ENCODE measurements at places on chromosomes 11 and 22. TPM values are rescaled to one million over a fixed set of nuclear protein-coding genes. Genes with fewer than 3 reads are reported as not detected.

Gene RAG1
- total RNA-seq: 1.1 TPM

Gene RTN4RL2
- under 0.01 TPM for total RNA-seq

Gene OR8G1
- total RNA-seq: not detected

Gene NXPE4
- total RNA-seq: not detected

Gene SORL1
- under 0.01 TPM for total RNA-seq

Gene GGT5
- 1.8 TPM for total RNA-seq

Gene KREMEN1
- 0.20 TPM for total RNA-seq

DNA sequence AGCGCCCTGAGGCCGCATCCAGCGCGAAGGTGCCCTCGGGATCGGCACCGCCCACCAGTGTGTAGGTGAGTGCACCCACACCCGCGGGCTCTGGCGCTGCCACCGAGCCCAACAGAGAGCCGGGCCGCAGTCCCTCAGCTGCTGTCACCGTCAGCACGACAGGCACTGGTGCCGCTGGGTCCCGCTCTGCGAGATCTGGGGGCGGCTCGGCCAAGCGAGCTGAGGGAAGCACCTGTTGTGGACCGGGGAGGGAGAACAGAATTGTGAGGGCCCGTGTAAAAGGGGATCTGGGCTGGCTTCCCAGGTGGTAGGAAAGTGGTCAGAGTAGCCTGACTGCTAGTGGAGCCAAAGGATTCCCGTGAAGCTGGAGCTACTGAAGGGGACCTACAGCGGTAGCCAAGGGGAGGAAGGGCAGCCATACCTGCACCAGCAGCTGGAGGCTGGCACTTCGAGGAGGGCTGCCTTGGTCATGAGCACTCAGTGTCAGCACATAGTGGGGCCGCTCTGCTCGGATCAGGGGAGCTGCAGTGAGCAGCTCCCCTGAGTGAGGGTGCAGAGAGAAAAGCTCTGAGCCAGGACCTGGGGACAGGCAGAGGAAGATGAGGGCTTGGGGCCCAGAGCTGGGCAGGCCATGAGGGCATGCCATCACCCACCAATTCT, 11.5 kb upstream of the TPP1 start:
- no peak for DNase-seq

- no peak for DNase-seq
These were observed 15.0 kb upstream of the YWHAH start for GRCh38 chr22:31929167-31929930.

DNA sequence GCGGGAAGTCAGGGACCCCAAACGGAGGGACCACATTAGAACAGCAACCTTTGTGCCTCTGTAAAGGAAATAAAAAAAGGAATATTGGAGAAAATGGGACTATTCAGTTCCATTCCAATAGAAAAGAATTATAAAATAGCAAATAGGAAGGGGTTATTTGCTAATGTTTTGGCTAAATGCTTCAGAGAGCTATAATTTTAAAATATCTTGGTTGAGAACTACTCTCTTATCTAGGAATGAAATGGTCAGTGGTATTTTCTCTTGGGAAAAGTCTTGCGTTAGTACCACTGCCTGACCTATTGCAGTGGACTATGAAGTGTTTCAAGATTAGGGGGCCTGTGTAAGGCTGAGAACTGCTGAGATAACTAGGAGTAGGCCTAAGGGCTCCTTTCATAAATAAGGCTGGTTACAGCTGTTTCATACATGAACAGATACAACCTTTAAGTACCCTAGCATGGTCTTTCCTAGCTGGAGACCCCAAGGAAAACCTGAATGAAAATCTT, 6.9 kb upstream of the WEE1 start:
- no peak for DNase-seq

- peak; percentile 63 for DNase-seq
These were observed at the start of gene DMC1 for GRCh38 chr22:38569972-38570778. DMC1 (minus strand) TSS chr22:38570183; CDS start chr22:38568256, 1,927 bp downstream.

GRCh38 chr22:39348909-39349505, 784 bp upstream of the SYNGR1 start:
- DNase-seq: no peak

DNA sequence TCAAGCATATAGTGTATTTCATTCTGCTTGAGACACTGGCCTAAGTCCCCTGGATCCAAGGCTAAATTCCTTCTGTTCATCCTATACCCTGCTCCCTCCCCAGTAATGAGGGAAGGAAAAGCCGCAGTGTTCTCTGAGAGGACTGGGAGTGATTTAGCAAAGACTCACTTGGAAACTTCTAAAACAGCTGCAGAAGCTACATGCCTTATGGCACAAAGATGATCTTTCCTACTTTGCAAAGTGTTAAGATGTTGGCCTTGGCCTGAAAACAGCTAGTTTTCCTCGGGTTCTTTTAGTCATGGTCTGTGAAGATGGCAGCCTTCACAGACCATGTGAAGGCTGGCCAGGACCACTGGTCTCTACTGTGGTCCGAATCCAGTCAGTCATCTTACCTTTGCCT, 65.7 kb downstream of the ABTB2 start:
- DNase-seq: no peak

- no peak for DNase-seq
These were observed 54.6 kb upstream of the WNT7B start for GRCh38 chr22:46031557-46031956.

DNA sequence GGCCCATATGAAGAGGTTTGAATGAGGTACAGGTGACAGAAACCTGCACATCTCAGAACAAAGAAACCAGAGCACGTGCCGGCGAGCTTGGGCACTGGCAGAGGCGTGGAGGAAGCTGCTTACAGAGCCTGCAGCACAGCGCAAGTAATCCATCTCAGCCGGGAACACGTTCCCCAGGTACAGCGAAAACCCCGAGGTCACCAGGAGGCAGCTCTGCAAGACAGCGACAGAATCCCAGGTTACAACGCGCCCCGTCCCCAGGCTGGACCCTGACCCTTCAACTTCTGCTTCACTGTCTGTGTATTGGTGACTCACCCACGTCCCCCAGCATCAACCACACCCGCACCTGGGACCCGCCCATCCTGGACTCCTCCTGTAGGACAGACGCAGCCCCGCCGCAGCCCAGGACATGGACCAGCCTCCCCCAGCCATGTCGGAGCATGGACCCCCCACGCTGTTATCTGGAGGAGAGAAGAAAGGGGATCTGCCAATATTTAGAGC, 2.2 kb downstream of the MLC1 start:
- no peak for DNase-seq

DNA sequence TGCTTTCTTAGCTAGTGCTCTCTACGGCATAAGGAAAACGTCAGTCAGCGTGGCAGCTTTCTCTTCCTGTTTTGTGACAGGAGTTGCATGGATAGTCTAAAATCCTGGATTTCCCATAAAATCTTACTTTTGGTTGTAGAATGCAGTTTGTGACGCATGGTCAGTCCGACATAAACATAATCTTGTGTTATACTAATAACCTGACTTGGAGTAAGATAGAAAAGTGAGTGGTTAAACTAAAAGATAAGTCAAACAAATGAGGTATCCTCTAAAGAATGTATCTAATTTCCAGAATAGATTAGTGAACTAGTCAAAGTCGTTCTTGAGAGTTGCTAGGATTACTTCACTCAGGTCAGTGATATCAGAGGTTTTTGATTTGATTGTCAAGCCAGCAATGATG, 157.6 kb downstream of the PGR start:
- DNase-seq: no peak

DNA sequence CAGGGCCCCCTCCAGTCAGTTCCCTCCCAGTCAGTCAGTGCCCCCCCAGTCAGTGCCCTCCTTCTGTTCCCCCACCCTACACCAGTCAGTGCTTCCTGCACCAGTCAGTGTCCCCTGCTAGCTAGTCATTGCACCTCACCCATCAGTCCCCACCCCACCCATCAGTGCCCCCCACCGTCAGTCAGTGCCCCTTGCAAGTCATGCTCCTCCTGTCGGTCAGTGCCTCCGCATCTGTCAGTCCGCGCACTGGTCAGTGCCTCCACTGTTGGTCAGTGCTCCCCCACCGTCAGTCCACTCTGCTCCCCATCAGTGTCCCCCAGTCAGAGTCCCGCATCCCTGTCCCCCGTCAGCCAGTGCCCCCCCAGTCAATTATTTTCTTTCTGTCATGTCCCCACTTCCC, 3.3 kb downstream of the PPP6R2 start:
- no peak for DNase-seq

- no peak for DNase-seq
These were observed 55.0 kb downstream of the AP2A2 start for GRCh38 chr11:980438-981357.

GRCh38 chr11:58887452-58887851, 42.9 kb upstream of the GLYATL2 start:
- DNase-seq: no peak

GRCh38 chr22:42930810-42931420, 73.8 kb upstream of the ARFGAP3 start:
- peak; percentile 65 for DNase-seq

DNA sequence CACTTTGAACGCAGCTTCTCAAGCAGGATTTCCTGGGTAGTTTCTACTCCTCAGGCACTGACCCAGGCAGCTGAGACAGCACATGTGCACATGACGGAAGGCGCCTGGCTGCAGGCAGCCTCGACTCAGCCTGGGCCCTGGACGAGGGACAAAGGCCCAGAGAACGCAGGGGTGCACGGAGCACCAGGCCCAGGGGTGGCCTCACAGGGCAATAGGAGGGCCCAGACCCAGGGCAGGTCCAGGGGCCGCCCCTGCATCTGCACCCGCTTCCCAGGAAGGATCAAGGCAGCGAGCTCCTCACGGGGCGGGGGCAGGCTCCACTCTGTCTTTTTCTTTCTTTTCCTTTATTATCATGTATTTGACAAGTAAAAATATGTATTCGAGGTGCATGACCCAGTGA, 208.4 kb downstream of the BRD1 start:
- no peak for DNase-seq

- peak; percentile 54 for DNase-seq
These were observed 31.8 kb downstream of the EIF3M start for GRCh38 chr11:32615422-32615821.

DNA sequence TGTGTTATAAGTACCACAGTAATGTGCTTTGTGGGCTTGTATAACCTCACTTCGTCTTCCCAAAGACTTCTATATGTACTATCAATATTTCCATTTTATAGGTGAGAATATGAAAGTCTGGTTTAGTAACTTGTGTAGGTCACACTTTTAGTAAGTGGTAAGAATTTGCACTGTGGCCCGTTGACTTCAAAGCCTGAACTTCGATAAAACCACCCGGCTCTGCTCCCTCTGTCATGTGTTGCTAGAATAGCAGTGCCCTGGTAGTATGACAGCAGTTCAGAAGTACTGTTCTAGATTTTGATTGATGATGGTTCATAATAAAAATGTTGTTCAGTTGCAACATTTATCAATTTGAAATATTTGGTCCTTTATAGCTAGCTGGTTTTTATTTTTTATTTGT, 110.2 kb upstream of the SORL1-AS1 start:
- DNase-seq: no peak

DNA sequence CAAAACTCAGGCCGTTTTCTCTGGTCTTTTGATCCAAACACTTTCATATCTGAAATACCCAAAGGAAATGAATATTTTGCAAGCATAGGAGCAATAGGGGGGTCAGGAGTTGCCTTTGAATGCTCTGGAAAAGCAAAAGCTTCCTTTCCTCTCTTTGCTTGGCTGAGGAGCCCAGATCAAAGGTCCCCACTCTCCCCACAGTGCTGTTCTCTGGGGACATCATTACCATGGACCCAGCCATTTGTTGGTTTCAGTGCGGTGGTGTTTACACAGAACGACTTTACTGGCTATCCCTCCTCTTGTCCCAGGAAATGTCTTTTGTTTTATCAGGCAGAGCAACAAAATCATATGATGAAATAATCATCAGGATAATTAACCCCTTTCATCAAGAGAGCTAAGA, 1089.1 kb downstream of the TBC1D22A start:
- no peak for DNase-seq

DNA sequence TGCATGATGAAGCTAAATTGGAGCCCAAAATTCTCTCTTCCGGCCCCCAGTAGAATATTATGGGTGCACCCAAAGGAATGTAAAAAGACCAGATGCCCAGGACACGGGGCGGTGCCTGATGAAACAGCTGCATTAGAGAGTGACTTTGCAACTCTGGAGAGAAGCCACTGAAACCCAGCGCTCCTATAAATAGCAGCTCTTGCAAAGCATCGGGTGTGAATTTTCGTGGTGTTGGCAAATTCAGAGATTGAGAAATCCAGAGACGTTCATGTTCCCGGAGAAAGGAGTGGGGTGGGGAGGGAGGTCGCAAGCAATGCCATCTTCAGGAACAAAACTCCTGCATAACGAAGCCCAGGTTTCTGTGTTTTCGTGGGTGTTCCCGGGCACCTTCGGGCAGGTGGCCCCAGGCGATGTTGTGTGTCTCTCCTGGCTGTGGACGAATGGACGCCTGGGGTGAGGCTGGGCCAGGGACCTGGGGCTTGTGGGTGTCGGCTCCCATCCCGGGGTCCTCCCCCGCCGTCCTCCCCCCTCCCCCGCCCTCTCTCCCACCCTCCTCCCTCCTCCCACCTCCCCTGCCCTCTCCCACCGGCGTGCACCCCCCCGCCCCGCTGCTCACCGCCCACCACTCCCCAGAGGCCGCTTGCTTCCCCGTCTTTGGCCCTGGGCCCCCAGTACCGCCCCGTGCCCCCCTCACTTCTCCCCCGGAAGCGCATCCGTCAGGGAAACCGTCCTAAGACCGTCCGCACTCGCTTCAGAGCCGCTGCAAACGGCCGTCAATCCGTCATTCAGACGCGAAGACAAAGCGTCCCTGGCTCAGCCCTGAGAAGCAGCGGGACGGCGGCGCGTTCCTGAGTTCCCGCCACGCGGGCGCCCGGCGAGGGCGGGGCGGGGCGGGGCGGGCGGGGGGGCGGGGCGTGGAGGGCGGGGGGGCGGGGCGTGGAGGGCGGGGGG, 26.7 kb upstream of the TOLLIP start:
- peak; percentile 29 for DNase-seq
